CD4-positive, alpha-beta T cell treated with Interleukin-6 at 100 ng/mL for 8 hours (primary cell): ENCODE measurements at places on chromosomes 4 and X.
A peak's percentile ranks its signal among the peaks of the same experiment; 100 is the strongest.

DNA sequence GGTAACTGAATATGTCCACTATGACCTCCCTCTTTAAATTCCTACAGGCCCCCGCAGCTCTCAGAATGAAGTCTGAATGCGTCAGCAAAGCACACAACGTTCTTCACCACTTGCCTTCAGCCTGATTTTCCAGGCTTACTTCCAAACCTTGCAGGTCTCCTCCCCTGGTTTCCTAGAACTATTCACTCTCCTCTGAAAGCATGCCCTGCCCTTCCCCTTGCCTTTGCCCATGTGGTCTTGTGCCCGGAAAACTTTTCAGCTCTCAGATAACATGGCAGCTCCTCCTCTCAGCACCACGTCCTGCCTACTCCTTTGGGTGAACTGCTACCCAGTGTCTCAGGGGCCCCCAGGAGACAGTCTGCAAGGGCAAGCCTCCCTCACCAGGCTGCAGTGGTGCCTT is 268.5 kb upstream of the LDB2 start:
- no peak for DNase-seq

GRCh38 chr4:105451346-105451745 is 22.5 kb downstream of the PPA2 start:
- DNase-seq: no peak

DNA sequence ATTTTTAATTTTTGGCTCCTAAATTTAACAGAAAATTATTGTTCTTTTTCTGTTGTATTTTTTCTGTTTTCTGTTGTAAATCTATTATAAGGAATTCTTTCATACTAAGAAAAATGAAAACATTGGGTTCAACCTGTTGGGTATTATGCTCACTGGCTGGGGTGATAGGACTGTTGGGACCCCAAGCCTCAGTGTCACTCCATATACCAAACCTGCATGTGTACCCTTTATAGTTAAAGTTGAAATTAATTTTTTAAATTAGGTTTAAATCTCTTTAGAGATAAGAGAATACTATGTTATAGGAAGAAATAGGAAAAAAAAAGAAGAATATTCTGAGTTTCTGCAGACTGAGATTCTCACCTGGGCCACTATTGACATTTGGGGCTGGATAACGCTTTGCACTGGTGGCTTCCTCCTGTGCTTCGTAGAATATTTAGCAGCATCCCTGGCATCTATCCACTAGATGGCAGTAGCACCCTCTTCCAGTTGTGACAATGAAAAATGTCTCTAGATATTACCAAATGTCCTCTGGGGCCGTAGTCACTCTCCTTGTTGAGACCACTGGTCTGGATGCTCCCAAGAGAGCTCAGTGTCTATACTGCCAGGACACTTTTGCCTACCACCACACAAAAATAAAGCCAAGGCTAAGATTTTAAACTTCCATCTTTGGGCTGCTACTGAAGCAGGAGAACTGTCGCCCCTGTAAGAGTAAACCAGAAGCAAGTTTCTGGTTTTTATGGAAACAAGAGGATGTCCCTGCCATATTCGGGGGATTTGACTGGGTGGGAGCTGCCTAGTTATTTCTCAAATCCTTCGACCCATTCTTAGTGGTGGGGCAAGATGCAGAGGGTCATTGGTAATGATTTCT is 22.4 kb upstream of the CLTRN start:
- peak; percentile 74 for DNase-seq

GRCh38 chr4:40617872-40618271 is 11.8 kb downstream of the RBM47 start:
- DNase-seq: no peak

- no peak for DNase-seq
These were observed 432.2 kb downstream of the RPA4 start for GRCh38 chrX:97315939-97316338.

GRCh38 chr4:75018811-75019479 is 86.0 kb downstream of the PARM1 start:
- DNase-seq: no peak

- no peak for DNase-seq
These were observed 91.3 kb downstream of the PPP1R2C start for GRCh38 chrX:42686706-42687105.

- no peak for DNase-seq
These were observed 54.6 kb upstream of the MAP3K15 start for GRCh38 chrX:19569930-19570329.

DNA sequence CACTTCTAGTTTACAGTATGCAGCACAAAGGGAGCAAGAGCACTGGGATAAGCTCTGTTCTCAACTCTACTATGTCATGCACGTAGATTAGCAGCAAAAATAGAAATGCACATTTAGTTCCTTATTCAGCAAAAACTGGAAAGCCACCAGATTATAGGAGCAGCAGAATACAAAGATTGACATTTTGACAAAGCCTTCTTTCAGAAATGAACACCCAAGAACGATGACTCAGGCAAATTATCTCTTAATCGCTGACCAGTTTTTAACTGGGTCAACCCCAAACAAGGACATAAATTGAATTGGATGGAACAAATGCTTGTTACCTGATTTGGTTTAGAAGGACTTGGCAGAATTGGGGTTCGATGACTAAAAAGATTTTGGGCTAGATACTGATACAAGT is 775.3 kb upstream of the HS3ST1 start:
- no peak for DNase-seq

DNA sequence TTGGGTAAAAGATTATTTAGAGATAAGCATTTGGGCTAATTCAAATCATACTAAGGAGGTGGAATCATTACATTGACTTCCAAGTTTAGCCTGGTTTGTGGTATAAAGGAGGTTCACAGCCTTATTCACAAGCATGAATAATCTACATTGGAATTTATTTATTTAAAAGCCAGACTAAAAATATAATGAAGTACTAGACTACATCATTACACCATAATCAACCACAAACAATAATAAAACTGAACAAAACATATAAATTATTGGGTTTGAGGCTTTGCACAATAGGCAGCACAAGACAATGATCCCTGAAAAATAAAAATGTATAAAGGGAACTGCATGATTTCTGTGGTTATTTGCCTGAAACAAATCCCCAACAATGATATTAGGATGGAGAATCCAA is 314.0 kb downstream of the GBA3 start:
- DNase-seq: no peak

- no peak for DNase-seq
These were observed 399.6 kb downstream of the NAF1 start for GRCh38 chr4:162767083-162767482.

DNA sequence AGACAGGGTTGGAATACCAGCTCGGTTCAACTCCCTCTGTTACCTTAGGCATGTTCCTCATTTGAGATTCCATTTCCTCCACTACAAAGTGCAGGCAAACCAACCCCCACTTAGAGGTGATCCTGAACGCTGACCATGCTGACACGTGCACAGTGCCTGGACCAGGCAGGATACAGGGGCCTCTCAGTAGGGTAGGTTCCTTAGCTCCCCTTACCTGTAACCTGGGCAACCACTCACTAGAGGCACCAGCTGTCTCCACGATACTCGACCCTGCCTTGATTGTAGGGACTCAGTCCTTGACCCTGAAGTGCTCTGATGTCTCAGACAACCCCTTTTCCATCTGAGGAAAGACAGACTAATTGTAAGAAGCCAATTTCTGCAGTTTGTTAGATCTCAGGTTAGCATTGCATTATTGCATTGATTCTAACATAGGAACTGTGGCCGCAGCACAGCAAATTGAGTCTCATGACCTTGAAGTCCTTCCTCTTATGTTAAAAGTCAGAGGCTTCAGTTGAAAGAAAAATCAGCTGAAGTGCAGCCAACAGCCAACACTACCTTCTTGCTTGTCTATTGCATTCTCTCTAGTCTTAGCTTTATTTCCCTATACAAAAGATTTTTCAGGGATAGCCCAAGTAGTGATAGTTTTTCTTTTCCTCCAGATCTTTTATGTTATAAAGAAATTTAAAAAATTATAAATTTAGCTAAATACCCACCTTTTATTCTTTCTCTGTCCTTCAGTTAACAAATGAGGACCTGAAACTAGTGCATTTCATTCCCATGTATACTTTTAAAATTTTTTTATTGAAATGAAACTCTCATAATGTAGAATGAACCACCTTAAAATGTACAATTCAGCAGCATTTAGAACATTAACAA is 11.2 kb upstream of the C1QTNF7 start:
- DNase-seq: no peak

DNA sequence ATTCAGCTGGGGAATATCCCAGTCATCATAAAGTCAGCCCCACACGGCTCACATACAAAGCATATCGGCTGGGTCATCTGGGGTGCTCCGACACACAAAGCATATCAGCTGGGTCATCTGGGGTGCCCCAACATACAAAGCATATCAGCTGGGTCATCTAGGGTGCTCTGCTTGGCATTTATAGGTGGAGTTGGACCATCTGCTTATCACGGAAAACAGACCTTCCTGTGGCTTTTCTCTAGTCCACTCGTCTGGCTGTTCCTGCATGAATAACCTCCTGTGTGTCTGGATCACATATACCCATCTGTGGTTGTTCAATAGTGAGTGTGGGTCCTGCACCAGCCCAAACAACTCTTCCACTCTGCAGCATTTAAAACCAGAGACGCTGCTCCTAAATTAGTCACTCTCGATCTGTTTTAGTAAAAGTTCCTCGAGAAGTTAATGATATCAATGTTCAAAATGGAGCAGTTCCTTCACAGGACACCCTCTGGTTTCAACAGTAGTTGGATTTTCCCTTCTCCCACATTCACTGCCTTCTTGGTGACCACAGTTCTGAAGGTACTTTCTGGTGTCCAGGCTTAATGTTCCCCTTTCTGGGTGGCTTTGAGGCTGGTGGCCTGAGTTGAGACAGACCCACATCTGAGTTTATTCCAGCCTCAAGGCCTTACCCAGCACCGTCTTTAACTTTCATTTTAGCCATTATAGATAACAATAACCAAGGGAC is 70.0 kb upstream of the FRG1 start:
- no peak for DNase-seq

- DNase-seq: no peak
These were observed 110.8 kb downstream of the GPAT3 start for GRCh38 chr4:83646538-83647239.

DNA sequence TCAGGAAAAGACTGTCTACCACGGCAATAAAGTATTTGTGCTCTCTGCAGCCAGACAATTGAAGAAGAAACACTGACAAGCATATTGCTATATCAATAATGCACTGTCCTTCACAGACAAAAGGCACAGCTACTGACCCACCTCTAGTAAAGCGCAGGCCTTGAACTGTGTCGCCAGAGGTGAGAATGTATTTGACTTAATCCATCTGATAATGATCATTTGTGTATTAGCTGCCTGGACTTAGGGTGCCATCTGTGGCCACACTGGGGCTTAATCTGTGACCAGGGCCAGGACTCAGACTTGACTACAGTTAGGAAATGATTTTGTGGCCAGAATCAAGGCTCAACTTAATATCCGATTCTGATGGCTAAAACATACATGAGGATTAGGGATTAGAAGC is 260.4 kb downstream of the SMARCA1 start:
- no peak for DNase-seq

GRCh38 chr4:144450526-144450925 is 195.4 kb upstream of the HHIP start:
- no peak for DNase-seq

GRCh38 chr4:164193676-164194075 is 560.3 kb upstream of the SMIM31 start:
- no peak for DNase-seq

GRCh38 chrX:154021131-154021611 is 1.5 kb upstream of the IRAK1 start:
- no peak for DNase-seq

- DNase-seq: no peak
These were observed 206.9 kb downstream of the GLUD2 start for GRCh38 chrX:121254336-121254735.

DNA sequence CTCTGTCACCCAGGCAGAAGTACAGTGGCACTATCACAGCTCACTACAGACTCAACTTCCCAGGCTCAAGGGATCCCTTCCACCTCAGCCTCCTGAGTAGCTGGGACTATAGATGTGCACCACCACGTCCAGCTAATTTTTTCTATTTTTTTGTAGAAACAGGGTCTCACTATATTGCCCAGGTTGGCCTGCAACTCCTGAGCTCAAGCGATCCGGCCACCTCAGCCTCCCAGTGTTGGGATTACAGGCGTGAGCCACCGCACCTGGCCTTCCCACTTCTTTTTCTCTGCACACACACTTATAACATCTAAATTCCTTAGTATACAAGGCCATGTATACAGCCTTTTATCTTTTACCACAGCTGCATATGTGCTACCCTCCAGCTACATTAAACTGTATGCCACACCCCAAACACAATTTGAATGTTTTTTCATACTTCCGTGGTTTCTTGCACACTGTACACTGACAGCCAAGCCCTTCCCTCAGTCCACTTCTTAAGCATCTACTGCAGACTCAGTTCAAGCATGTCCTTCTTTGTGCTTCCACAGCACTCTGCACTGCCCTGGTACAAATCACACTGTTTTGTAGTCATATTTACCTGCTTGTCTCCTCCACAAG is 6.5 kb downstream of the SLC7A3 start:
- DNase-seq: no peak

- no peak for DNase-seq
These were observed 192.7 kb downstream of the RBMX2 start for GRCh38 chrX:130594453-130594916.

DNA sequence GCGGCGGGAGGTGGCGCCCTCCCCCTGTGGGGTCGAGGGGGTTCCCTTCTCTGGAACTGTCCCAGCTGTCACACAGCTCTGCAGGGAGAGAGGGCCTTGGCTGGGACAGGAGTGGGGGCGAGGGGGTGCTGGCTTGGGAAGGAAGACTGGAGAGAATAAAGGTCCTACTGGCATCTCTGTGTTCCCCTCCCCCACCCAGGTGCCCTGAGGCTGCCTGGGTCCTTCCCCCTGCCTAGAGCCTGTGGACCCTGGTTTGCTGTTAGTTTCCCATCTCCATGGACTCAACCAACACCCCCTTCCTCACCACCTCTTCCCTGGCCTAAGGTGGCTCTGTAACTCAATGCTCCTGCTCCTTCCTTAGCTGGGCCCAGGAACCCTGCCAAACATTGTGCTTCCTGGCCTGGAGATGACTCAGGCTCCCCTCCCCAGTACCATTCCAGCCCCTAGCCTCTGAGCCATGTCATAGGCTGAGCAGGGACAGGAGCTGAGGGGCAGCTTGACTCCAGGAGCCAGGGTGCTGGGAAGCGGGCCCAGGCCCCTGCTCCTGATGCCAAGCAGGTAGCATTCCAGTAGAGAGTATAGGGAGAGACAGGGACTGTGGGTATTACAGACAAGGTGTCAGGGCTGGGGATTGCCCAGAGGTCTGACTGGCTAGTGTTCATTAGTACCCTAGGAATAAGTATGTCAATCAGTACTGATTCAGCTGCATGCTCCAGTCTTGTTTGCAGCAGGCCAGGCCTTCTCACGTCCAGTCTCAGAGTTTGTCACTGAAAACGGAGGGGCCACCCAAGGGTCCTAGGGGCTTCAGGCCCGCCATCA is 100.7 kb downstream of the EFNB1 start:
- no peak for DNase-seq
